ENCODE measurements at places on chromosomes 3 and 15.

GRCh38 chr15:66498501-66499386 lies 1.2 kb upstream of the SNAPC5 start:
- no peak for DNase-seq

DNA sequence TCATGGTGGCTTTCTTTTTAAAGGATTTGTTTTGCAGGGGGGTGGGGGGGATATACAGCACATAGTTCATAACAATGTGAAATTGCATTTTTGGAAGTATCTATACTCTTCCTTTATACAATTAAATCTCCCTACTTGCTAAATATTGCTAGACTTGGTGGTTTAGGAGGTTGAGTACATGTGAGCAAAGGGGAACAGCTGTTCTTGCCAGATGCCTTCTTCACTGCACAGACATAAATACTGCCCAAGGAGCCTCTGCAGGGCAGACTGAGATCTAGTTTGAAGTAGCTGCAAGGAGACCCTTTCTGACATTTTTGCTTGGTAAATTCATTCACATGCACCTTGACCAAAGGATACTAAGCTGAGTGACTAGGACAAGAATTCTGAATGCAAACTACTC lies 228.6 kb upstream of the IL12A start:
- DNase-seq = no peak

DNA sequence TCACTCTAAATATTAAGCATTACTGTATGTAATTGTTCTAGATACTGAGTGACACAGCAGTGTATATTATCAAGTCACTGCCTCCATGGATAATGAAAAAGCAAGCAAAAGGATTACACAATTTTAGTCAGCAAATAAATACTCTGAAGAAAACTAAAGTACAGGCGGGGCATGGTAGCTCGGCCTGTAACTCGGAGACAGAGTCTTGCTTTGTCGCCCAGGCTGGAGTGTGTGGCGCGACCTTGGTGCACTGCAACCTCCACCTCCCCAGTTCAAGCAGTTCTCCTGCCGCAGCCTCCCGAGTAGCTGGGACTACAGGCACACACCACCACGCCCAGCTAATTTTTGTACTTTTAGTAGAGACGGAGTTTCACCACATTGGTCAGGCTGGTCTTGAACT lies 32.7 kb downstream of the RBM6 start:
- DNase-seq = no peak

DNA sequence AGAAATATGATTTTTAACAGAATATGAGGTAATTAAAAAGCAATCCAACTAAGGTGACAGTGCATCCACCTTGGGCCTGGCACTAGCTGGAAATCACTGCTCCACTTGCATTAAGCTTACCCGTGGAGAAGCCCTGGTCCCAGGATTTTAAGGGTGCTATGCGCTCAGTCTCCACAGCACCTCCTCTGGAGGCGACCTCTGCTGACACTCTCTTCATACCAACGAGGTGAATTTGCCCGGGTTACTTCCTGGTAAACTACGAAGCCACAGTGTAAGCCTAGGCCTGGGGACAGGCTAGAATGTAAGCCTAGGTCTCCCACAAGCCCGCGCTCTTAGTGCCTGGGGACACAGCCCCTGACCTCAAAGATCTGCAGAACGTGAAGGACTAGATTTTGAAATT lies 793 bp downstream of the APOD start:
- no peak for DNase-seq

GRCh38 chr3:48434591-48435222 lies 4.8 kb upstream of the PLXNB1 start:
- peak; percentile 25 for DNase-seq

GRCh38 chr3:35320646-35321407 lies 318.5 kb upstream of the ARPP21 start:
- no peak for DNase-seq

DNA sequence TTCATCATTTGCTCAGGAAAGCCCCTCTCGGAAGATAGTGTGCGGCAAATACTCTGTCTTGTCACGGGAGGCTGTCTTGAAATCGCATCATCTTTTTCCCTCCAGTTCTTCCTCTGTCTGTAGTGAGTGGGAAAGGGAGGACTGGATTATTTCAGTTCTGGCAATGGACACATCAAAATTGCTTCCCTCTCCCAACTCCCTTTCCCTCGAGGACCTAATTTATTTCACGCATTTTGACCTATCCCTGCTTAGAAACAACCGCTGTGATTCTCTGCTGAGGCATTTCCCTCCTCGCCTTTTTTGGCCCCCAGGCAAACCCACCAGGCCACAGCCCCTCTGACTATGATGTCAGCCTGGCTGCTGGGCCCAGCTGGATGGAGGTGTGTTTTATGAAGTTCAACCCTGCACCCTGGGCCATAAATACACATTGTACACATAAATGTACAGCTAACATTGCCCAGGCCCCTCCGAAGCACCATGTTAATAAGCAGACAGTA lies 138.7 kb upstream of the LRTM1 start:
- DNase-seq = no peak

DNA sequence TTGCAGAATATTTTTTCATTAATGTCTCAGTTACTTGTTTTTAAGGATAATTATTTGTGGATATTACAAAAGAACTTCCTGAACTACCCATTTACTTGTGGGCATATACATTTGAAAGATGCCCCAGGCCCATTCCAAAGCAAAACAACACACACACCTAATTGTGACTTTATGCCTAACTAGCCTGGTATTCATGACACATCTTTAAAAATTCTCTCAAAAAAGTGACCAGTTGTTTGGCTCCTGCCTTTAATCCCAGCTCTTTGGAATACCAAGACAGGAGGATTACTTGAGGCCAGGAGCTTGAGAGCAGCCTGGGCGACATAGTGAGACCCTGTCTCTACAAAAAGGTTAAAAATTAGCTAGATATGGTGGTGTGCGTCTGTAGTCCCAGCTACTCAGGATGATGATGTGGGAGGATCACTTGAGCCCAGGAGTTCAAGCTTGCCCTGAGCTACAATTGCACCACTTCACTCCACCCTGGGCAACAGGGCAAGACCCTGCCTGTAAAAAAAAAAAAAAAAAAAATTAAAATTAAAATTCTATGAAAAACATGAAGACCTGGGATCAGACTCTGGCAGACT lies 51.7 kb upstream of the SLC4A7 start:
- no peak for DNase-seq

GRCh38 chr3:146968204-146968651 lies 363.1 kb upstream of the PLSCR5 start:
- DNase-seq = no peak

- no peak for DNase-seq
These were observed 163.6 kb upstream of the SETMAR start for GRCh38 chr3:4139462-4140140.

- no peak for DNase-seq
These were observed 946.2 kb upstream of the CFAP20DC start for GRCh38 chr3:59996056-59996455.

- no peak for DNase-seq
These were observed 24.0 kb upstream of the SRP14 start for GRCh38 chr15:40062816-40063562.
